ENCODE measurements at places on chromosomes 2 and 18.

- no peak for DNase-seq
Observed at GRCh38 chr2:169001116-169001815, 29.9 kb downstream of the ABCB11 start.

- DNase-seq = no peak
Observed at GRCh38 chr18:53843113-53843760, 381.2 kb downstream of the MBD2 start.

- DNase-seq = peak; percentile 57
Observed at GRCh38 chr2:55119711-55120487, 69.6 kb upstream of the RTN4 start.

- DNase-seq = no peak
Observed at GRCh38 chr2:75932996-75933395, 222.3 kb upstream of the GCFC2 start.

GRCh38 chr2:69387770-69388481 lies 899 bp upstream of the GFPT1 start:
- no peak for DNase-seq

DNA sequence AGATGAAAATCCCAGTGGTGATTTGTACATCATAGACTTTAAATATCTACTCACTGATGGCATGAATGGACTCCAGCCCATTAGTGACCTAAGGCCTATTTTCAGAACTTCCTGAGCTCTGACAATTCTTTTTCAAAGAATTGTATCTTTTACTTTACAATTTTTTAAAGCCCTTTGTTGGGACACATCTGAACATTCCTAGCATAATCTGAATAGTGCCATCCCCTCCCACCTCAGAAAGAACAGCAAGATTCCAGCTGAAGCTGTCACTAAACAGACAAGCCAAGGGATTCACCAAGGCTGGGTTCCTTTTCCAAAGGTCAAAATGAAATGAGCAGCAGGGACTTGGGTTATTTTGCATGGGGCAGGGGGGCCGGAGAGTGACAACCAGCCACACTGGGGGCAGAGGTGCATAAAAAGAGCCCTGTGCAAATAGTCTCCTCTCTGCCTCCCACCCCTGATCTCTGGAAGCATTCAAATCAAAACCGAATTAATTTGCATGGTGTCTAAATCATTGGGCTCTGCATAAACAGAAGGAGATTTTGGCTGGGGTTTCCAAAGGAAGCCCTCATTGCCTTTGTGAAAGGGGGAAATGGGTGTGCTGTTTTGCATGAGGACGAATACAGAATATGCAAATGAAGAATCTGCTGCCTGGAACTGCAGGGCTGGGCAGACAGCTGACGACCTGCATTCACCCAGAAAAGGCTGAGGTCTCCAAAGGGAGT lies 17.2 kb downstream of the EPHA4 start:
- DNase-seq = no peak

DNA sequence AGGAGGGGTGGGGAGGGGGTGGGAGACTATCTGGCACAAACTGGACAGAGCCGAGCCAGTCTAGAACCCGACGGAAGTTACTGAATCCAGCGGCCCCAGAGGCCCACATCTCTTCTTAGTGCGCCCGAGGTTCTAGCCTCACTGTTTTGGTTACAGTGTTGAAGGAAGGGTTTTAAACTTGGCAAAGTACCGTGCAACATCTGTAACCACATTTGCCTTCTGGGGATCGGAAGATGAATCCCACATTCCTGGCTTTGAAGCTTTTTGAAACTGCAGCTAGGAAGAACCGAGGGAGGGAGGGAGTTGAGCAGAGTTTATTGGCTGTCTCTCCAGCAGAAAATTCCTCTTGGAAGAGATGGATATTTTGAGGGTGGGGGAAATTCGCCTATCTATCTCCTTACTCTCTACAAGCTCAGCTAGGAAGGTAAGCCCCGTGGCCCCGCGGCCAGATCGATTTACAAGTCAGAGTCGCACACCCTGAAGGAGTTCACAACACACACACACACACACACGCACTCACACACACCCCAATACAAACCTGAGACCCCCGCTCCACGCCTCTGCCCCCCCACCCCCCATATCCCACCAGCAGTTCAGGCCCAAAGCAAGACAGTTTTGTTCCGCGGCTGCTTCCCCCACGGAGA lies 1.0 kb downstream of the ACVR1 start:
- DNase-seq = peak; percentile 98

GRCh38 chr2:188159484-188159883 lies 132.2 kb upstream of the GULP1 start:
- DNase-seq = no peak

- no peak for DNase-seq
Observed at GRCh38 chr2:12045864-12046291, 299.4 kb downstream of the LPIN1 start.

DNA sequence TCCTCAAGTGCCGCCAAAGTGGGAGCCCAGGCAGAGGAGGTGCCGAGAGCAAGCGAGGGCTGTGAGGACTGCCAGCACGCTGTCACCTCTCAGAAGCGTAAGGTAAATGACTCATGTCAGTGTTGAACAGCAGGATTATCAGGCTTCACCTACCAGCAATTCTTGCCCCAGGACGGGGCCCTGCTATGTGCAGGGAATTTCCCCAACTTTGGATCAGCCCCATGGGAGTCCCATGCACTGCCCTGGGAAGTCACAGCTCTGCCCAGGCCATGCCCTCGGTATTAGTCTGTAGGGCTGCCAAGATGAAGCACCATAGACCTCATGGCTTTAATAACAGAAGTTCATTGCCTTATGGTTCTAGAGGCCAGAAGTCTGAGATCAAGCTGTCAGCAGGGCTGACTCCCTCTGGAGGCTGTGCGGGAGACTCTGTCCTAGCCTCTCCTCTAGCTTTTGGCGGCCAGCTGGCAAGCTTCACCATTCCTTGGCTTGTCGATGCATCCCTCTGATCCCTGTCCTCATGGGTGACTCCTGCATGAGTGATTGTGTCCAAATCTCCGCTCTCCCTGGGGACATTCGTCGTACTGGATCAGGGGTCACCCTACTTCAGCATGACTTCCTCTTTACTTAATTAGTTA lies 55.9 kb downstream of the TRPM8 start:
- DNase-seq = peak; percentile 42

GRCh38 chr2:188682838-188683237 lies 291.3 kb upstream of the COL3A1 start:
- DNase-seq = no peak

DNA sequence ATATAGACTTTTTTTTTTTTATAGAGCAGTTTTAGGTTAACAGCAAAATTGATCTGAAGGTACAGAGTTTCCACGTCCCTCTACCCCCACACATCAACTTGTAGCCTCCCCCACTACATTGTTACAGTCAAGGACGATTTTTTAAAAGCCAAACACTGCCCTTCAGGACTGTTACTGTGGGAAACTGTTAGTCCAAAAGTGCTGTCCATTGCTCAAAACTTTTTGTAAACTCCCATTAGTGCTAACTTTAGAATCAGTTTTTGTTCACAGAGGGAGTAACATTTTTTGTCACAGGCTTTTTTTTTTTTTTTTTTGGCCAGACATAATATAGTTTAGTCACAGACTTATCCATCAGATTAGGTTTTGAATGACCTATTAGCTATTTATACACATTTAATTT lies 24.1 kb downstream of the ELP2 start:
- DNase-seq = no peak

DNA sequence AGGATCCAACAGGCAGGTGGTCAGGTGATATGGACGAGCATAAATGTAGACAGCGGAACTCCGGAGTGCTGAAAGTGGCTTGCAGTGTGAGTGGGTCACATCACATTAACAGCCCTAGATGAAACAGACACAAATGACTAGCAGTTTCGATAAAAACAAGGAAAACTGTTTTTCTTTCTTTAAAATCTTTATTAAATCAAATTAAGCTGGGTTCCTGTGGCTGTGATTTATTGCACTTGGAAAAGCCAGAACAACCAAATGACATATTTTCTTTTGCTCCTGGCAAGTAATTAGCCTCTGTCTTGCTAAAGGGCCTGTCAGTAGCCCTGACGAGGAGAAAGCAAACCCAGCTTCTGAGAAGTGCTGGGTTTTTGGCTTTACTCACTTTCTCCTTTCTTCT lies 152.9 kb upstream of the DDX18 start:
- no peak for DNase-seq

DNA sequence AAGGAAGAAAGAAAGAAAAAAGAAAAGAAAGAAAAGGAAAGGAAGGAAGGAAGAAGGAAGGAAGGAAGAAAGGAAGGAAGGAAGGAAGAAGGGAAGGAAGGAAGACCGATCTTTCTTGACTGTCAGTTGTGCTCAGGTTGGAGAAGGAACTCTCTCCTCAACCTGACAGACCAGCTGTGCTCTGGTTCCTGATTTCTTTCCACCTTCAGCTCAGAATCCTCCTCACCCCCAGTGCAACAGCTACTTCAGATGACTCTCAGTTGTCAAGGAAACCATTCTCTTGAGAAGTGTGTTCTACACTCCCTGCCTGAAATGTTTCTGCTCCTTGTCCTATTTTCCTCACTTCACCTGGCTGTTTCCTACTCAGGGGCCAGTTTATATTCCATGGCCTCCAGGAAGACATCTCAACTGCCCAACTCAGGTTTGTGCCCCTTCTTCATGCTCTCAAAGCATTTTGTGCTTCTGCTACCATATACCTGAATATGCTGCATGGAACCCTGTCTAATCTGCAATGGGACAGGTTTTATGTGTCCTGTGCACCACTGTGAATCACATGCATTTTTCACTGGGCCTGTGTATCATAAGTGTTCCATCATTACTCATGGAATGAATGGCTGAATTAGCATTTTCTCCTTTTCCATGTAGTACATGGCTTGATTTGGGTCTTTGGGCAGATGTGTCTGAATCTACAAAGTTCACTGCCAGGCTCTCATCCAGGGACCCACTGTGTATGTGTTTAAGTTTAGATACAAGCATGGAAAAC lies 32.8 kb upstream of the DOCK10 start:
- no peak for DNase-seq

- no peak for DNase-seq
Observed at GRCh38 chr2:45439788-45440773, 171.0 kb downstream of the SRBD1 start.

GRCh38 chr2:119384971-119385370 lies 18.2 kb downstream of the DBI start:
- DNase-seq = no peak

- no peak for DNase-seq
Observed at GRCh38 chr2:238505892-238506280, 79.2 kb downstream of the ASB1 start.

DNA sequence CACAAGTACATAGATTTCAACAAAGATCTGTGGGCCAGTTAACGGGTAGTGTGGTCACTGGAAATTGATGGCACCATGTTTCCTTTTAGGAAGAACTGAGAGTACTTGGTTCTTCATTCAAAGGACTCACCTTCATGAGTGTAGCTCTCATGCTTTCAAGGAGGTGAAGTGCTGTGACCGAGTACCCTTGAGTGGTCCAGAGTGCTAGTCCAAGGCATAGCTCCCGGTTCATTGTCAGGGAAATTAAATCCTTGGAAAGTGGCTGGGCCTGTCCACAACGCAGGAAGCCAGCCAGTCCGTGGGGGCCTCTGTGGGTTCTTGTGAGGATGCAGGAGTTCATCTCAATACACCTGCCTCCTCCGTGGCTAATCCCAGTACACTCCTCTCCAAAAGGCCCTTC lies 295.1 kb downstream of the GALR1 start:
- no peak for DNase-seq

DNA sequence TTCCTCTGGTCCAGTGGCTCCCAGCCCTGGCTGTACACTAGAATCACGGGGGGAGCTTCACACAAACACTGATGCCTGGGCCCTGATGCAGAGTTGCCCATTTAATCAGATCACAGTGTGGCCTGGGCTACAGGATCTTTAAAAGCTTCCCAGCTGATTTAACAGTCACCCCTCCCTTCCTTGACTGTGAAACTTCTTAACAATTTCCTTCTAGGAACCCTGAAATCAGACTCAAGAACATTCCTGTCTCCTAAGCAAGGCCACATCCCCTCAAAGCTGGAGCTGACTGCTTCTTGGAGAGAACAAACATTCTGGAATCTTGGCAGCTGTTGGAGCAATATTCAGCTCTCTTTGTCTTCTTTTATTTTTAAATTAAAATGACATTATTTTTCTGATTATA lies 88.7 kb downstream of the ADD2 start:
- no peak for DNase-seq

- peak; percentile 59 for DNase-seq
Observed at GRCh38 chr2:28449488-28450395, 46.1 kb upstream of the PLB1 start.

DNA sequence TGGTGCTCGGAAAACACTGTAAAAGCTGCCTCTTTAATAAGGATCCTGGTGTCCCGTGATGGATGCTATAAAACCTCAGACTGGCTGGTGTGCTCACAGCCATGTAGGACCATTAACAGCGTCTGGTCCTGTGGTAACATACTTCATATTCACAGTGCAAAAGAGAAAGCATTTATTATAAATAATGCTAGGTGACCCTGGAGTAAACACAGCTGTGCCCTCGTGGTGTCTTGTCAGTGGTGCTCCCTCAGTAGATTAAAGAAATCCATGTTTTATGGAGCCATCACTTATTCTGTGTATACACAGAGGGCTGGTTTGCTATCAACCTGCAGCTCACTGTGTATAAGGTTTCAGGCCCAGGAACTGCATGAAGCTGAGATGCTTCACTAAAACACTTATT lies 106.9 kb downstream of the CDK15 start:
- DNase-seq = no peak

DNA sequence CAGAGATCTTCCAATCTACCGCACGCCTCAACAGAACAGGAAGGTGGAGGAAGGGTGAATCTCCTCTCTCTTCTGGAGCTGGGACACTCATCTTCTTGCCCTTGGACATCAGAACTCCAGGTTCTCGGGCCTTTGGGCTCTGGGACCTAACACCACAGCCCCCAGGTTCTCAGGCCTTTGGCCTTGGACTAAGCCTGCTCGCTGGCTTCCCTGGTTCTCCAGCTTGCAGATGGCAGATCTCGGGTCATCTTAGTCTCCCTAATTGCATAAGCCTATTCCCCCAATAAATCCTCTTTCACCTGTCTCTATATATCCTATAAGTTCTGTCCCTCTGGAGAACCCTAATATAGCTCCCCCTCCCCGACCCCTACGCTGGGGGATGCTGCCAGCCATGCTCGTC lies 14.8 kb downstream of the HS6ST1 start:
- no peak for DNase-seq

DNA sequence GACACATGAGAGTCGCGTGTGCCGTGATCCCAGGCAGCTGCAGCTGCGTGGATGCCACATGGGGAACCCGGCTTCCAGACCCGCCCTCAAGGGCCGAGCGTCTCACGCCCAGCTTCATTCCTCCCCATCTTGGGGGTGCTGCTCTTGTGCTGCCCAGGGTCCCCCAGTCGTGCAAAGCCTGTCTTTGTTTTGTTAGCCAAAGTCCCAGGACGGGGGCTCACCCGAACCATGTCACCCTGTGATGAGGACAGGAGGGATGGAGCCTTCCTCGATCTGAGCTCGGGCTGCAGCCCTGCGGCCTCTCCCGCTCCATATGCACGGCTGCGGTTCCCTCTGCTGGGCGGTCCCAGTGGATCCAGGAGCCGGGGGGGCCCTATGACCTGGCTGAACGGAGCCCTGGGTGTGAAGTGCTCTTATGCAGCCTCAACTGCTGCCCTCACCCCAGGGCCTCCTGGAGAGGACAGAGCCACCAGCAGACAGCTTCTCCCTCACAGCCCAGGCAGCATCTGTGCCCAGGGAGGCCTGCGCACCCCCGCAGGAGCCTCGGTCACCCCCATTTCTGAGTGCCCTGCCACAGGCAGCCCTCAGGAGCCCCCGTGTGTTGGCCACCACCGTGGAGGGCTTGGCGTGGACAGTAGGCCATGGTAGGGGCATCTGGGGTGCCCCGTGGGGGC lies 99.0 kb upstream of the CTDP1 start:
- DNase-seq = no peak
